ENCODE measurements at places on chromosomes 5 and 9.
A peak's percentile ranks its signal among the peaks of the same experiment; 100 is the strongest.

- no peaks in the 10 kb centered on the region for H3K36me3 ChIP-seq
- no peak overlapping the region for H3K27ac ChIP-seq
- H3K27me3 ChIP-seq: no peaks in the 10 kb centered on the region
- DNase-seq: no peak
These were observed 10.0 kb upstream of the C5 start for GRCh38 chr9:121059998-121060636.

- H3K36me3 ChIP-seq: no peaks in the 10 kb centered on the region
- no peak for DNase-seq
- no peaks in the 10 kb centered on the region for H3K27me3 ChIP-seq
- H3K4me3 ChIP-seq: no peak overlapping the region
These were observed 344.2 kb upstream of the SLC30A5 start for GRCh38 chr5:68749631-68750030.

- H3K27me3 ChIP-seq: no peaks in the 10 kb centered on the region
- H3K36me3 ChIP-seq: no peaks in the 10 kb centered on the region
- no peak for DNase-seq
- no peak overlapping the region for H3K4me3 ChIP-seq
- H3K27ac ChIP-seq: no peak overlapping the region
- no peaks in the 10 kb centered on the region for H3K4me1 ChIP-seq
These were observed 58.3 kb upstream of the ANGPTL2 start for GRCh38 chr9:127180457-127181314.

DNA sequence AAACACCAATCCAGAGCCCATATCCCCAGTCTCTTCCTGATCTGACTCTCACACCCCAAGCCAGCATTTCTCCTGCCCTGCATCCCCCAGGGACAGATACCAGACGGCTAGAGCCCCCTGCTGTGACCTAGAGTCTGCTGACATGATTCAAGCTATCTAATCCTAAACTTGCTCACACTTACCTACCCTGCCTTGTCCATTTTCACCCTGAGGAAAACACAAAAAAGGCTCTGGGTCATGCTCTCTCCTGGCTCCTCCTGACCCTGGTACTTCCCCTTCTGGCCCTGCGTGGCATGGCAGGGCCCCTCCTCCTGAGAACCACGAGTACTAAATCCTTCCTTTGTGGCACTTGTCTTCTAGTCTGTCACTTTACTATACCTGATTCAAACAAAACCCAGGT, 2.8 kb upstream of the ARRDC1 start:
- no peak overlapping the region for H3K27ac ChIP-seq
- H3K4me3 ChIP-seq: no peak overlapping the region
- no peaks in the 10 kb centered on the region for H3K36me3 ChIP-seq
- H3K27me3 ChIP-seq: no peaks in the 10 kb centered on the region
- no peak for DNase-seq
- peaks cover 22% of the 10 kb centered on the region for H3K4me1 ChIP-seq

DNA sequence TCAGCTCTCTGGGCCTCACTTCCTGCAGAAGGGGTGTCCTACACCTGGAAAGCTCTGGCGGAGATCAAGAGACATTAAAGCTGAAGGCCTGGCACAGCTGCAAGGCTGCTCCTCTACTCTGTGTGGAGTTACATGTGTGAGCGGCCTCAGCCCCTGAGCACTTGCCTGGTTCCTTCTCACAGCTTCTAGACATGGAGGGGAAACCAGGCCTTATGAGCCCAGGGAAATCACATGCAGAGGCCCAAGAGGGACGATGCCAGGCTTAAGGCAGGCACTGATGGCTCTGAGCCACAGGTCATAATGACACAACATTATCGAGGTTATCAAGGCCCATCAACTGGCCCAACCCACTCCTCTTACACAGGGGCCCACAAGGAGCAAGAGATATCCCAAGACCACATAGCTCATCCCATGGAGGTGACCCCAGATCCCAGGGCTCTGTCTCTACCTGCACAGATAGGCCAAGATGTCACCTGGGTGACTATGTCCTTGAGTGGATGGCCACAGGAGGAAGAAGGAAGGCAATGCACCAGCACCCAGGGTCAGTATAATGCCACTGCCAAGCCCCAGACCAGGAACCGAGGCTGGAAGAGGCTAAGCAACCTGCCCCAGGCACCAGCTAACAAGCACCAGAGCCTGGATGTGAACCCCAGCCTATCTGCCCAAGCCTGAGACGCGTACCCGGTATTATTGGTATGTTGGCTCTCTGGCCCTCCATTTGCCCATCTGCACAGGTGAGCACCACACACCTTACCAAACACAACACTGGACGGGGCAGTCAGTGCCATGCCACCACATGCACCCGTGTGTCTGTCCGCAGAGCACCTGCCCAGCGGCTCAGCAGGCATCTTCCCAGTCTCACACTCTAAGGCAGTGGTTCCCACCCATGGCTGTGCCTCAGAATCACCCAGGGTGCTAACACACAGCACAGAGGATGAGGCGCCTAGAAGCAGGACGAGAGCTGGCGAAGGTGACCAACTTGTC, 143.3 kb downstream of the GABBR2 start:
- H3K36me3 ChIP-seq: no peaks in the 10 kb centered on the region
- no peak overlapping the region for H3K27ac ChIP-seq
- no peak for DNase-seq
- H3K4me3 ChIP-seq: no peak overlapping the region
- H3K4me1 ChIP-seq: no peaks in the 10 kb centered on the region

DNA sequence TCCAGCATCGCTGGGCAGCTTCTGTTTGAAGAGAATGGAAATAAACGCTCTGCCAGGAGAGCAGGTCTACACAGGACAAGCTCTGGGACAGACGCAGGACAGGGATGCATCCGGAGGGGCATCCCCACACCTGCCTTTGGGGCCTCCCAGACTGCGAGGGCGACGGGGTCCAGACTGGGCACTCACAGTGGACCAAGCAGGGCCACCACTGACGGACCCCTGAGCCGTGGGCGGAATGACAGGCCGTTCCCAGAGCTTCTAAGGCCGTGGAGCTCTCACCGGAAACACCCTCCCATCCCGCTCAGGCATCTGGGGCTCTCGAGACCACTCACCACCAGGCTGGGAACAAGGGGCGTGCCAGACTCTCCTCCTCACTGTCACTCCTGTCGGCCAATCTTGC, 10.5 kb upstream of the TMEM250 start:
- no peak overlapping the region for H3K27ac ChIP-seq
- H3K27me3 ChIP-seq: peaks cover 20% of the 10 kb centered on the region
- peaks cover 8% of the 10 kb centered on the region for H3K4me1 ChIP-seq
- H3K4me3 ChIP-seq: no peak overlapping the region
- no peaks in the 10 kb centered on the region for H3K36me3 ChIP-seq

- DNase-seq: no peak
- H3K4me1 ChIP-seq: peaks cover 13% of the 10 kb centered on the region
- H3K27me3 ChIP-seq: no peaks in the 10 kb centered on the region
- H3K27ac ChIP-seq: no peak overlapping the region
- H3K36me3 ChIP-seq: peaks cover 68% of the 10 kb centered on the region
- H3K4me3 ChIP-seq: no peak overlapping the region
These were observed 50.9 kb downstream of the GPR107 start for GRCh38 chr9:130104491-130105193.

- no peak overlapping the region for H3K4me3 ChIP-seq
- no peaks in the 10 kb centered on the region for H3K4me1 ChIP-seq
- H3K36me3 ChIP-seq: peaks cover 10% of the 10 kb centered on the region
- H3K27me3 ChIP-seq: no peaks in the 10 kb centered on the region
- no peak for DNase-seq
These were observed 67.4 kb upstream of the TBC1D9B start for GRCh38 chr5:179974946-179975712.

- no peak overlapping the region for H3K27ac ChIP-seq
- peak; percentile 19 for DNase-seq
These were observed 44.0 kb downstream of the ROR2 start for GRCh38 chr9:91905991-91906469.

GRCh38 chr5:1204693-1205242, 3.4 kb downstream of the SLC6A19 start:
- H3K27ac ChIP-seq: no peak overlapping the region
- H3K36me3 ChIP-seq: no peaks in the 10 kb centered on the region
- no peaks in the 10 kb centered on the region for H3K4me1 ChIP-seq
- H3K4me3 ChIP-seq: no peak overlapping the region

DNA sequence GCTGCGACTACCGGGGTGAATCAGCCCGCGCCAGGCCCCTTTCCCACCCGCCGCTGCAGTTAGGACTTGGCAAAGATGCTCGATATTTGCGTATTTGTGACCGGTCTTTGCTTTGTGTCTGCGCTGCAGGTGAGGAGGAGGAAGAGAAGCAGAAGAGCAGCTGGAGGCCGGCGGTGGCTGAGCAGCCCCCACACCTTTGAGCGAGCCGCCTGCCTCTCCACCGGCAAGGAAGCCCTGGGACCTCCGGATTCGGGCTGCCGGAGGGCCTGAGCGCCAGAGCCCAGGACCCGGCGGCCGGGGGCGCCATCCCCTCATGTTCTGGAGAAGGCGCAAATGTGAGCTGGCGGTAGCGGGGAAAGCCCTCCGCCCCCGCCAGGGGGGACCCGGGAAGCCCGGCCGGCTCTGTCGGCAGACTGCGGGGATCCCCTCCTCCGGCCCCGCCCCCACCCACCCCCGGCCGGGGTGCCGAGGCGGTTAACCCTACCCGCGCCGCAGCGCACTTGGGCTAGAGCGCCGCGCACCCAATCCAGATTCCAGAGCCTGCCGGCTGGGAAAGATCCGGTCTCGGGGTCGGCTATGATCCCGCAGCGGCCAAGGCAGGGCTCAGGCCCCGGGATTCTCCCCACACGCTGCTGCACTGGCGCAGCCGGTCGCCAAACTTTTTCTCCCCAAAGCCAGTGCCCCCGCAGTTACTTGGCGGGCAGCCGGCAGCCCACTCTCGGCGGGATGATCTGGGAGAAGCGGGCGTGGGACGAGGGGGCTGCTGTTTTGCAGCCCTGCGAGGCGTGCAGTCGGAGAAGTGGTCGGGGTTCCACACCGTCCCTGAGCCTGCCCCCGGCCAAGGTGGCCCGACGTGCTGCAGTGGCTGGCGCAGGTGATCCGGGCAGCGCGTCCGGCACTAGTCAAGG, 800 bp upstream of the KCNN2 start:
- no peak for DNase-seq
- H3K27ac ChIP-seq: no peak overlapping the region
- no peak overlapping the region for H3K4me3 ChIP-seq
- H3K36me3 ChIP-seq: no peaks in the 10 kb centered on the region

- DNase-seq: no peak
- no peak overlapping the region for H3K27ac ChIP-seq
- no peaks in the 10 kb centered on the region for H3K4me1 ChIP-seq
- no peak overlapping the region for H3K4me3 ChIP-seq
- H3K36me3 ChIP-seq: peaks cover 16% of the 10 kb centered on the region
- H3K27me3 ChIP-seq: no peaks in the 10 kb centered on the region
These were observed 71.5 kb downstream of the DAP start for GRCh38 chr5:10689391-10690081.

- no peak for DNase-seq
- H3K27me3 ChIP-seq: no peaks in the 10 kb centered on the region
- no peaks in the 10 kb centered on the region for H3K36me3 ChIP-seq
- no peak overlapping the region for H3K4me3 ChIP-seq
- H3K27ac ChIP-seq: no peak overlapping the region
These were observed 174.7 kb downstream of the WDR70 start for GRCh38 chr5:37553720-37554404.

DNA sequence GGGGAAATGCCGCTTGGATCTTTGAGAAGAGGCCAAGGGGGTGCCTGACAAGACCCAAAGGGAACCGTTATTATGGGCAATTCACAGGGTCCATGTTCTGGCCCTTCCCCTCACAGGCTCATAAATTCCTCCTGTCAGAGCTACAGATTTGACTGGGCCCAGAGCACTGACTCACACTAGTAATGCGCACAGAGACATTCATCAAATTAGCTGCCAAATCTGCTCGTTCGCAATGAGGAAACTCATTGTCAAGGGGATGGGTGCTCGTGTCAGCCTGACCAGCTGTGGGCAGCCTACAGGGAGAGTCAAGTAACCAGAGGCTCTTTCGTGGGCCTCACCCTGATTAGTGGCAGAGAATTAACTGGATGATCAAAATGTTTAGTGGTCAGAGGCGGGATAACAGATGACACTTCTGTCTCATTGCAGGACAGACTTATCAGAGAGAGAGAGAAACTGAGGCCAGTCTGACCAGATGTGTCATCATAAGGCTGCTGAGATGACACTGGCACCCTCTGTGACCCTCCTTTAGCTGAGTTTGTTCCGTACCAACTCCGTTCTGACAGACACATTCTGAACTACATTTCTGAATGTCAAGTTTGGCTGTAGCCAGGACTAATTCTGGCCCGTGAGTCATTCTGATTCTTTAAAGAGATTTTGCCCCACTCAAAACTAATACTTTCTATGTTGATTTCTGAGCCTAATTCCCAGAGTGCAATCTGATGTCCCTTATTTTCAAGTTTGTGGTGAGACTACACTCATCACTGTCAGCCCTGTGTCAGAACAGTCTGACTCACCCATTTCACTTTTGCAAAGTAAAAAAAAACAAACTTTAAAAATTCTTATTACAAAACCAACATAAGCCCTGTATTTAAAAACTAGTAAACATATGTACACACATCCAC, 377.1 kb downstream of the ACTL7B start:
- DNase-seq: no peak
- no peaks in the 10 kb centered on the region for H3K36me3 ChIP-seq
- no peak overlapping the region for H3K4me3 ChIP-seq
- no peaks in the 10 kb centered on the region for H3K27me3 ChIP-seq
- no peak overlapping the region for H3K27ac ChIP-seq
- H3K4me1 ChIP-seq: no peaks in the 10 kb centered on the region

DNA sequence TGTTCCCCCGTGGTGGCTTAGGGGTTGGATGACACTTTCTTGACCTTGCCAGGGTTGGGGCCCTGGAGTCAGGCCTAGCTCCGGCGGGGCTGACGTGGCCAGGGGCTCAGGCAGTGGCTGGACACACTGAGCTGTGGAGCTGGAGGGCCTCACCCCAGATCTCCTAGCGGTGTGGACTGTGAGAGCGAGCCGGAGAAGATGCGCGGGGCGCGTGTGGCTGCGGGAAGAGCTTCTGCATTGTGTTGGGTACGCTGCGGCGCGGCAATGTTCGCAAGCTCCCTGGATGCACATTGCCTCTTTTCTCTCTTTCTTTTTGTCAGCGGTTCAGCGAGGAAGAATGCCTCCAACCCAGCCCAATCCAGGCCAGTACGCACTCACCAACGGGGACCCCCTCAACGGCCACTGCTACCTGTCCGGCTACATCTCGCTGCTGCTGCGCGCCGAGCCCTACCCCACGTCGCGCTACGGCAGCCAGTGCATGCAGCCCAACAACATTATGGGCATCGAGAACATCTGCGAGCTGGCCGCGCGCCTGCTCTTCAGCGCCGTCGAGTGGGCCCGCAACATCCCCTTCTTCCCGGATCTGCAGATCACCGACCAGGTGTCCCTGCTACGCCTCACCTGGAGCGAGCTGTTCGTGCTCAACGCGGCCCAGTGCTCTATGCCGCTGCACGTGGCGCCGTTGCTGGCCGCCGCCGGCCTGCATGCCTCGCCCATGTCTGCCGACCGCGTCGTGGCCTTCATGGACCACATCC, 4.8 kb downstream of the NR2F1 start:
- H3K27me3 ChIP-seq: peaks cover 67% of the 10 kb centered on the region
- no peaks in the 10 kb centered on the region for H3K36me3 ChIP-seq
- H3K27ac ChIP-seq: no peak overlapping the region
- H3K4me3 ChIP-seq: no peak overlapping the region
- H3K4me1 ChIP-seq: peaks cover 26% of the 10 kb centered on the region
